ENCODE measurements at places on chromosomes 11 and 22.

DNA sequence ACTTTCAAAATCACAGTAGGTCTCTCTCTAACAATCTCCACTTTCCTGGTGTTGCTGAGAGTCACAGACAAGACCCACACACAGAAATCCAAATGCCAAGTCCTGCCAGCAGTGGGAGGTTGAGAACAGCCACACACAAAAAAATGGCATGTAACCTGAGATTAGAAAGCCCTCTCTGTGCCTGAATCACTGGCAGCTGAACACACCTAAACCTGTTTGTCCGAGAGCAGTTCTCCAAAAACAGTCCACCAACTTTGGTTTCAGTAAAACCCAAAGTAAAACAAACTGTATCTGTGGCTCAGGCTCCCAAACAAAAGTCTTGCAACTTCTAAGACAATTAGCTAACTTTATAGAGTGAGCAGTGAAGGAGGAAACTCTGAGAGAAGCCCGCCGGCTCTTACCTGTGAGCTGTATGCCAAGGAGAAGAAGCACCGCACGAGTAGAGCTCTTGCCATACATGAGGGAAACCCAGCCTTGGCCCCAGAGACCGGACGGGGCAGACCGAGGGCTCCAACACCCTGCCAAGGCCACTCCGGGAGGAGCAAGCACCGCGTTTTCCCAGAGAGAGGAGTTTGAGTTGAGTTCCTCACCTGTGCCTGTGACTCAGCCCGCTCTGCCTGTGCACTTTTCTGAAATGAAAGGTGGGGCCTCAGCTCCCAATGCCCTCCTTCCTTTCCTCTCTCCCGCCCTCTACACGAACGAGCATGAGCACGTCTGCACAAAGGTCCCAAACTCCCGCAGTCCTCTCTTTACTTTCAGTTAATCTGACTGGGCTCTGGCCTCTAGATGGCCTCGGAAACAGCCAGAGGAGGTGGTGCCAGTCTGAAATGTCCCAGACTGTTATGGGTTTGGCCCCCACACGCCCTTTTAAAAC is at the start of gene MPZL2:
Gene MPZL2, minus strand, starts transcription at position 603 of the 874 bp plus-strand sequence. Its CDS starts 144 bp downstream, at position 459.
- peak; percentile 31 for DNase-seq

DNA sequence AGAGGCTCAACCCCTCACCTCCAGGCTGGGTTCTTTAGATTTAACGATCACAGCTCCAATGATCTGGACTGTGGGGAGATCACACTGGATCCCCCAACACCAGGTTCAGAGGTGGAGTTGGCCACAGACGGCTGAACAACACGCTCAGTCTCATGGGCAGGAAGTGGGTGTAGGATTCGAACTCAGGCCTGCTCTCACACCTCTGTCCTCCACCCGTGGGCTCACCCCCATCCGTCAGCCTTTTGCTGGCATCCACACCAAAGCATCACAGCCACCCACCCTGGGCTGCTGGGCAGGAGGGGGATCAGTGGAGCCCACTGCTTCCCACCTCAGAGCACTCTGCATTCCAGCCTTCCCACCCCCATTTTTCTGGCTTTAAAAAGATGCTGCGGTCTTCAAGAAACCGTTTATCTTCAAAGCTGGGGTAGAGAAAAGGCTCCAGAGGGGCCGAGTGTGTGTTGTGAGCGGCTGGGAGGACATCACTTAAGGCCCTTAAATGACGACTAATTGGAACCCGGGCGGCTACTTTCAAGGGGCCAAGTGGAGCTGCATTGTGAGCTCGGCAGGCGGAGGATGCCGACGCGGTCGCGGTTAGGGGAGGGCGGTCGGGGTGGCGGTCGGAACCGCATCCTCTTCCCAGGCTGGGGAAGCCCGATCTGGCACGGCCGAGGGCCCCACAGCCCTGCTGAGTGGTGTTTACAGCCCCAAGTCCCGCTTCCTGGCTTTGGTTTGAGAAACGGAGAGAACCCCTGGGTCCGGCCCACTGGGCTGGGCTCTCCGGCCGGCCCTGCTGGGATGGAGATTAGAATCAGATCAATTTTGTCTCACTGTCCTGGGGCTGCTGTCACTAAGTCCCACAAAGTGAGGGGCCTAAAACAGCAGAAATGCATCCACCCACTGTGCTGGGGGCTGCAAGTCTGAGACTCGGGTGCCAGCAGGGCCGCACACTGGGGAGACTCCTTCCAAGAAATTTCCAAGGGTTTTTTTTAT is 15.9 kb upstream of the FGF3 start:
- no peak for DNase-seq

- no peak for DNase-seq
These were observed 6.4 kb downstream of the PRPF19 start for GRCh38 chr11:60899977-60900376.

- no peak for DNase-seq
These were observed 47.6 kb downstream of the FAM83F start for GRCh38 chr22:40042312-40042711.

DNA sequence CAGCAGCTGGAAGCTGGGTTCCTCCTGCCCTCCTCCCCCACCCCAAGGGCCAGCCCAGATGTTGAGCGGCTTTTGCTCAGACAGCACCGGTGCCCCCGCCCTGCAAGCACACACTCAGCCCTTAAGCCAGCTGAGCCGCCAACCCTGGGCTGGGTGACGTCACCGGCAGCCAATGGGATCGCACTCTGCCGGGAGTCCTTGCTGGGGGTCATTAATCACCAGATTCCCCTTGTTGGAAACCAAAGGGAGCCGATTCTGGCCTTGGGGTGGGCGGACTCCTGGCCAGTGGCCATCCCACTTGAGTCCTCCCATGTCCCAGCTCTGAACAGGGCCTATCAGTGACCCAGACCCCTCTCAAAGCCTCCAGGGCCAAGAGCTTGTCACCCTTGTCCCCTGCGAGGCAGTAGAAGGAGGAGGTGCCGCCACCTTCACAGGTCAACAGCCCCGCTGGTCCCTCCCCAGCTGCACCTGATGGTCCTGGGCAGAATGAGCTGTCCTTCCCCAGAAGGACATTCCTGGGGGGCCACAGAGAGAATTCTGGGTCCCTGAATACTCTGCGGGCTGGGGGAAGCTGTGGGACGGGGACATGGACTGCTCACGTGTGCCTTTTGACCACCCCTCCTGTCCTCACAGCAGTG is 7.4 kb downstream of the DUSP8 start:
- DNase-seq: no peak

DNA sequence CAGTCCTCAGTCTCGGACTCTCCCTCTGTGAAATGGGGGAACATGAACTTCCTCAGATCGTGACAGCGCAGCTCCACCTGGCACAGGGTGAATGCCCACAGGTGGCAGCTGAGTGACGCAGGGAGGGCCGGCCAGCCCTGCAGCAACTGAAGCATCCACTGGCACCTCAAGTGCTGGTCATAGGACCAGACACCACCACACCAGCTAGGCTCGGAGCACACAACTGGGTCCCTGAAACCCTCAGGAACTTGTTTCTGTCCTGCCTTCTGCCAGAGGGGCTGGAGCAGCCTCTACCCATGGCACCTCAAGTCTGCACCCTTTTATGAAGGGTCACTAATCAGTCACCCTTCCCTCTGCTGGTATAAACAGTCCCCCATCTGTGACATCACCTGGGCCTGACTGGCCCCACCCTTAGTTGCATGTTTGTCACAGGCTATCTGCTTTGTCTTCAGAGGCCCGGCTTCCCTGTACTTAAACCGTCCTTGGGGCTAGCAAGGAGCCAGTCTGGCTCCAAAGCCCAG is 7.4 kb upstream of the CDC42BPG start:
- DNase-seq: no peak

GRCh38 chr11:83938148-83938547 is 652.0 kb upstream of the CCDC90B start:
- DNase-seq: no peak

GRCh38 chr11:112300094-112300786 is 39.6 kb upstream of the PLET1 start:
- no peak for DNase-seq

DNA sequence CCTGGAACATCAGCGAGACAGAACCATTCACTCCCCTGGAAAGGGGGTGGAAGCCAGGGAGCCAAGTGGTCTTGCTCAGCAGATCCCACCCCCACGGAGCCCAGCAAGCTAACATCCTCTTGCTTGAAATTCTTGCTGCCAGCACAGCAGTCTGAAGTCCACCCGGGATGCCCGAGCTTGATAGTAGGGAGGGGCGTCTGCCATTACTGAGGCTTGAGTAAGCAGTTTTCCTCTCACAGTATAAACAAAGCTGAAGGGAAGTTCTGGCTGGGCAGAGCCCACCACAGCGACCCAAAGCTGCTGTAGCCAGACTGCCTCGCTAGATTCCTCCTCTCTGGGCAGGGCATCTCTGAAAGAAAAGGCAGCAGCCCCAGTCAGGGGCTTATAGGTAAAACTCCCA is 764.8 kb upstream of the LUZP2 start:
- DNase-seq: no peak

DNA sequence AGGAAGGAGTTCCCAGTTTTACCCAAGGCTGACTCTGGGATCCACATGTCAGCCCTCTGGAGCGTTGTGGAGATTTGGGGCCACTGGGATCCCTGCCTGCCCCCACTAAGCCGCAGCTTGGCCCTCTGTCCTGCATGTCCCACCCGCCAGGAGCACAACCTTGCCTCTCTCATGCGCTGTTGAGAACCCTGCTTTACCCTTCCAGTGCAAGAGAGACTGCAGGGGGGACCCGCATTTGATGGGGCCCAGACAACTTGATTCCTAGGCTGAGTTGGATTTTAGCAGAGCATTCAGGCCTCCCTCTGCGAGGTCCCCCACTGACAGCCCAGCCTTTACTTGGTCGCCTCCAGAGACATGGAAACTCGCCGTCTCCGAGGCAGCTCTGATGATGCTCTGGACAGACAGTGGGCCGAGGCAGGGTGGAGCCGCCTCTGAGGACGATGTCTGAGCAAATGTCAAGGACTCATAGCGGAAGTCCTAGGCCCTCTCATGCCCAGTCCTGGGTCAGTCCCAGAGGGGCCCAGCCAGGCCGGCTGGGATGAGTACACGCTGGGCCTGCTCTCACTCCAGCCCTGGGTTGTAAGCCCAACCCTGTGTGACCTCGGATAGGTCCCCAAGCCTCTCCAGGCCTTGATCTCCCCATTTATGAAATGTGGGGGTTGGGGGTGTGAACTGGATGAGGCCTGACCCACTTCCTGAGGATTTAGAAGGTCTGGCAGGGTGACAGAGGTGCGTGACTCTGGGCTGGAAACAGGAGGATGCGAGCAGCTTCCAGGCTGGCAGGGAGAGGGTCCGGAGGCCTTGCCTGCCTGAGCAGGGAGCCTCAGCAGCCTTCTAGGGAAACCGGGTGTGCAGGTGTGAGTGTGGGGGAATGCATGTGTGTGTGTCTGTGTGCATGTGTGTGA is 630 bp downstream of the CD5 start:
- no peak for DNase-seq

- DNase-seq: no peak
These were observed 654.2 kb downstream of the OPCML start for GRCh38 chr11:132878111-132878510.

- DNase-seq: no peak
These were observed 106.1 kb upstream of the CLMP start for GRCh38 chr11:123301013-123301591.

GRCh38 chr22:22877523-22878210 is 9.9 kb upstream of the IGLL5 start:
- DNase-seq: peak; percentile 76

Measured in activated CD8-positive, alpha-beta memory T cell treated with anti-CD3 and anti-CD28 coated beads, Interleukin-2, amount 50 U/mL, for 4 hours (primary cell).